Foreskin keratinocyte (primary cell): ENCODE measurements at places on chromosomes 13 and 19.
A peak's percentile ranks its signal among the peaks of the same experiment; 100 is the strongest.

GRCh38 chr13:79442221-79442620, 36.2 kb upstream of the RBM26 start:
- no peak for DNase-seq

GRCh38 chr13:32019612-32020233, 11.9 kb upstream of the FRY start:
- no peak for DNase-seq

- DNase-seq, result no peak
Measured at GRCh38 chr19:57075801-57076492, 43.8 kb upstream of the USP29 start.

- peak; percentile 95 for DNase-seq
Measured at GRCh38 chr13:44300895-44301638, 72.6 kb upstream of the SERP2 start.
